ENCODE measurements at places on chromosomes 4 and X.

- no peak for DNase-seq
These were observed 542.8 kb downstream of the GALNTL6 start for GRCh38 chr4:172356016-172356415.

- no peak for DNase-seq
These were observed 88.1 kb upstream of the MBNL3 start for GRCh38 chrX:132576939-132577338.

- DNase-seq = no peak
These were observed 30.0 kb upstream of the JADE3 start for GRCh38 chrX:46882266-46882665.

DNA sequence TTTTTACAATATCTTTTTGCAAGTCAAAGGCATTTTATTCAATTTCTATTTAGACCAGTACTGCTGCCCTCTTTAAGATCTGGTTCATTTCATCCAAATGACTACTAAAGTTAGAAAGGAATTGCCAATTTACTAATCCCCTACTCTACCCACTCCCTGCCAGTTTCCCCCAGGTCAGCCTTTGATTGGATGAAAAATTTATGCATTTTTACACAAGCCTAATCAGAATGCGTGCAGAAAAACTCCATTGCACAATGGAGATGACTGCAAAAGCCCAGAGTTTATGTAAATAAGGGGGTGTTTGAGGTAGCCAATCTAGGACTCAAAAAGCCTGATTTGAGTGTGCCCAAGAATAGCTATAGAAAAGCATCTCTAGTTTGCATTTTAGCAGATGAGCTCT is 310.6 kb downstream of the PABPC4L start:
- no peak for DNase-seq

DNA sequence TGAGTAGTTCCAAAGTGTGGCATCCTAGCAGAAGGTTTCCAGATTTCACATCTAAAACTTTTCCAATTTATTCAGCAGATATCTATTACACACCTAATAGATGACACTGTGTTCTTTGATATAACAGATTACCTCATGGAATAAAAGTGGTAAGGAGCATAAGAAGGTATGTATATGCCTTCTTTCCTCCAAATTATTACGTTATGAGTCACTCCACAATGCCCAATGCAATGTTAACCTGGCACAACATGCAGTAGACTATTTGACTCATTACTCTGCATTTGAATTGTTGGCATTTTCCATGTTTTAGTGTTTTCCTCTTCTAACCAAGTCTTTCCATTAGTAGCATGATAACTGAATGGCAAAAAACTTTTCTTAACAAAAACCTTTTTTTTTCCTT is 383.6 kb downstream of the ADGRL3 start:
- no peak for DNase-seq

DNA sequence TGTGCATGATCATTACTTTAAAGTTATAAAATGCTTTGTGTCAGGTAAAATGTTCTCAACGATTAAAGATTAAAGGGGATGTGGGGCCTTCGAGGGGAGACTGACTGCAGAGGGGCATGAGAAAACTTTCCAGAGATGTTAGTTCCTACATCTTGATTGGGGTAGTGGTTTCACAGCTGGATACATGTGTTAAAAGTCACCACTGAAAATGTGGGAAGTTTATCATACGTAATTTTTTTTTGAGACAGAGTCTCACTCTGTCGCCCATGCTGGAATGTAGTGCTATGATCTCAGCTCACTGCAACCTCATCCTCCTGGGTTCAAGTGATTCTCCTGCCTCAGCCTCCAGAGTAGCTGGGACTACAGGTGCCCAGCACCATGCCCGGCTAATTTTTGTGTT is 79.5 kb downstream of the RBM47 start:
- no peak for DNase-seq

DNA sequence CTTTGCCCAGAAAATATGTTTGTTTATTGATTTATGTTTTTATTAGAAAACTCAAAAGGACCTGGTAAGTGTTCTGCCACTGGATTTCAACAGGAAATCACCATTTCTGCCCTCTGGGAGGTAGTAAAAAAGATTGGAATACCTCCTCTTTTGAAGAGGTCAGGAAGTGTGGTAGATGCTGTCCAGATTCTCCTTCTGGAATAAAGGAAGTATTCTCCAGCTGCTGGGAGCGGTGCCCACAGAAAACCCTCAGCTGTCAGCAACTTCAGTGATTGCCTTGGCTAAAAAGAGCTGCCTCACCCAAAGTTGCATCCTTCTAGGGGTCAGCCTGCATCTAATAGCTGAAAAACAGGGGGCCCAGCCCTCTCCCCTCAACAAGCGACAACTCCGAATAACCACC is 13.8 kb upstream of the ZNF674 start:
- DNase-seq = no peak

- no peak for DNase-seq
These were observed 1.4 kb upstream of the DOK7 start for GRCh38 chr4:3461515-3462291.
